ENCODE measurements at places on chromosomes 2 and 18.

DNA sequence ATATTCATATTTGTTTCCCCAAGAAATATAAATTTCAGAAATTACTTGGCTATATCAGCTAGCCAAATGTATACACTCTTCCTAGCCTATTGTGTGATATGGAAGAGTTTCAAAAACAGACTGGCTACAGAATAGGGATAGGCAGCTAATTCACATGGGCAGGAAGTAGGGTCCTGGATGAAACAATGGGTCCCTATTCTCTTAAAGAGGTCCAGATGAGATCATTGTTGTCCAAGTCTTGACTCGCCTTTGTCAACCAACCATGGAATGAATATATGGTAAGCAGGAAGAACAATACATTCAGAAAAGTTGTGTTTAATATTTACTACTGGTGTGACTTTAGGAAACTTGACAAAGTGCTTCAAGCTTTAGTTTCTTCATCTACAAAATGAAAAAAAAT is 319.9 kb downstream of the NBAS start:
- DNase-seq, result no peak

DNA sequence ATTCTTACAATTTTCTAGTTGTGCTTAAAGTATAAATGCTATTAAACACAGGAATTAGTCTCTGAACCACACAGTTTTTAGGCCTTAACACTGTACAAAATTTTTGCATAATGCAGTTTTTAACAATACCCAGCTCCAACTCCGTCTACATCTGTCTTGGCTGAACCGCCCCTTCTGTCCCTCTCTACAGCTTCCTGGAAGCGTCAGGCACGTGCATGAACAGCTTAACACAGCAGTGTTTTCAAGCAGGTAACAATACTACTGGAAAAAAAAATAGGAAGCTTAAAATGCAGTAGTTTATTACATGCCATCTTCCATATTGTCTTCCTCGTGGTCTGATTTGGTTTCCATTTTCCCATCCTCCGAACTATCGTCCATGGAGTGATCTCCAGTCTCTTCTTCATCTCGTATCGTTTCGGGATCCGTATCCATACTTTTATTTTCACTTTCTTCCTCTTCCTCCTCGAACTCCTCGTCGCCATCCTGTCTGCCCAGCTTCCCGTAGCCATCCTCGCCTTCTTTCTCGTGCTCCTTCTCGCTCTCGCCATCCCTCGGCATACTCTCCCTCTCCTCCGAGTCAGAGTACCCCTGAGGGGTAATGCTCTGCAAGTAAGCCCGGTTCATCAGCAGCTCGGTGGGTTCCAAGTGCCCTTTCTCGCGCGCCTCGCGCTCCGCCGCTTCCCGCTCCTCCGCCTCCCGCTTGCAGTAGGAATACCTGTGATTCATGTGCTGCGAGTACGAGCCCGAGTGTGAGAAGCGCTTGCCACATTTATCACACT is 130.6 kb downstream of the ZEB2 start:
- no peak for DNase-seq

GRCh38 chr2:32485399-32485798 is 128.6 kb downstream of the BIRC6 start:
- DNase-seq, result no peak

DNA sequence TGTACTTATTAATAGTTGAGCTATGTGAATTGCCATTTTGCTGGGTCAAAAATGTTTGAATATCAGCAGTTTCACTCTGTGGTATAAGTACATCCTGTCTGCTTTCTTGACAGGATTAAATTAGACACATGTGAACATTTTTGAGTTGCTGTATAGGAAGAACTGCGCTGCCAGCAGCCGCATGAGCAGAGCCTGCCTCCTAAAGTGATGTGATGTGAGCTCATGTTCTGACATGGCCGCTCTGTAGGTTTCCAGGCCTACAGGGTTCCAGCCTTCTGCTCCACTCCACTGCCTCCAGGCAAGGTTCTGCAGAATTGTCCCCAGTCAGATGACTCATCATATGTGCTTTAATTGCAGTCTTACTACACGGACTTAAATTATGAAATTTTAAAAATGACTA is 119.7 kb upstream of the NFATC1 start:
- DNase-seq, result no peak

- no peak for DNase-seq
Observed at GRCh38 chr2:2731101-2731815, 400.2 kb upstream of the MYT1L start.

DNA sequence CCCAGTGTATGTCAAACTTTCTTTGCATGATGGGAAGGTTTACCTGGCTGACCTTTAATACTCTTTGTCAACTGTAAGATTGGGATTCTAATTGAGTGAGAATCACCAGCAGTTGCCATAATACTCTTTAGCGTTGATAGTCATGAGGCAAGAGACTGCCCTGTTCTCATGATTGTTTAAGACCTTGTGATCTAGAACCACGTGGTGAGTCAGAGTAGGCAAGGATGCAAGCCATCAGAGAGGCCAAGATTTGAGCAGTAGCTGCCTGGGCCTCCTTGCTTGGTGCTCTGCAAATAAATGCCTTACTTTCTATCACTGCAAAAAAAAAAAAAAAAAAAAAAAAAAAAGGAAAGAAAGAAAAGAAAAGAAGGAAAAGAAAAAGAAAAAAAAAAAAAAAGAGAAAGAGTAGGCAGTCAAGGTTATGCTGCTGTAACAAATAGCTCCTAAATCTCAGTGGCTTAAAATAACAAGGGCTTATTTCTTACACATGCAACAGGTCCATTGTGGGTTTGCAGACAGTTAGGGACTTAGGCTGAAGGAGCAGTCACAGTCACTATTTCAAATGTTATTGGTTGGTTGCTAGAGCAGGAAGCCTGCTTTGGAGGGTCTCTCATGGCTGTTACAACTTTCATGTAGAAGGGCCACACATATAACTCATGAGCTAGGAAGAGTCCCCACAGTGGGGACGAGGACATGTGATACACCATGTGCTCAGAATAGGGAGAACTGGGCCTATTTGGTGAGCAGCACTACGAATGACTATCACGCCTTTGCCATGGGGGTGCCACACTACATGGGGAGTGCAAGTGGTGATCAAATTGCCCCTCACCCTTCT is 21.7 kb downstream of the IL1R2 start:
- no peak for DNase-seq

DNA sequence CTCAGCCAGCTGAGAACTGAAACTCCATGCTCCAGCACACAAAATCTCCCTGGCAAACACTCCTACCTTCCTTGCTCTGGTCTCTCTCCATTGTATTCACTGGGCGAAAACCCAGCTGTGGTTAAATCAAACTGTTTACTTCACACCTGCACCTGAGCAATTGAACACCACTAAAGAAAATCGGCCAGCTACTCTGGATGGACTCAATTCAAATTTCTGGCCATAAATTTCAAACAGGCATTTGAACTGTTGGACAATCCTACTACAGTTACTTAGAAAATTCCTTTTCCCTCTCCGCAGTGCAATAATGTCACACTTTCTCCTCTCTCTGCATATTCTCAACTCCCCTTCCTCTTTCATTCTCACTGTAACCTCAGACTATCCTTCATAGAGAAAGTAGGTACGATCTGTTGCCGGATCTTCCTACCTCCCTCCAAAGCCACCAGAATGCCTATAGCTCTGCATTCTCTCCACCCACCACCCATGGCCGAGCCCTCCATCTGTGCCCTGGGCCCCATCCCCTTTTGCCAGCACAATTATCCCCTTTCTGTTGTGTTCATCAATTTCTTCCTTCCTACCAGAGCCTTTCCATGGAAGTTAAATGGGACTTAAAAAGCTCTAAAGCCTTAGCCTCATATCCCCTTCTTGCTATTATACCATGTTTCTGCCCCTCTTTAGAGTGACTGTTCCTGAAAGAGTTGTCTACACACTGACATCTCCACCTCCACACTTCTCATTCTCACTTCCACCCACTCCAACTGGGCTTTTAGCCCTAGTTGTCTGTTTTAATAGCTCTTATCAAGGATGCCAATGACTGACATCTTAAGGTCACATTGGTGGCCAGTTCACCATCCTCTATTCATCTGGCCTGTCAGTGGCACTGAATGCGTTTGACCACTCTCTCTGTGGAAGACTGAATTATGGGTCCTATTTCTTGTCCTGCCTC is 127.5 kb upstream of the SLC1A4 start:
- DNase-seq, result no peak

DNA sequence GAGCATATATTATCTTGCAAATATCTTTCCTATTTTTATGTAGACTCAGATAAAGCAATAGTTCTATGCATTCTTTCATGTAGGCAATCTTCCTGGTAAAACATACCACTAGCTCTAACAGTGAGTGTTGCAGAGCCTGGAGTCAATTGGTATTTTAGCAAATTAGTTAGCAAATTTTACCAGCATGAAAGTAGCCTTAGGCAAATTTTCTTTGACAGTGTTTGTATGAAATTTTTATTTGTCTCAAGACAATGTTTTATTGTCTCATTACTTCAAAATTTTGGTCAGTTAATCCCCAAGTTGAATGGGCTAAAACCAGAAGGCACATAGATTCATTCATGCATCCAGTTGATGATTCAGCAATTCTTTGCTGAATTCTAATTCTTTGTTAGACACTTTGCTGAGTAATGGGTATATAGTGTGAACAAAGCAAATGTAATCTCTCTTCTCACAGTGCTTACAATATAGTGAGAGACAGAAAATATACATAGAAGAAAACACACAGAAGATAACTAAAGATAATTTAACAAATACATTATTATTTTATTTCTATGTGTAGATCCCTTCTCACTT is 27.1 kb downstream of the SLC38A11 start:
- DNase-seq, result no peak

- DNase-seq, result no peak
Observed at GRCh38 chr2:221166292-221166691, 405.8 kb downstream of the EPHA4 start.

DNA sequence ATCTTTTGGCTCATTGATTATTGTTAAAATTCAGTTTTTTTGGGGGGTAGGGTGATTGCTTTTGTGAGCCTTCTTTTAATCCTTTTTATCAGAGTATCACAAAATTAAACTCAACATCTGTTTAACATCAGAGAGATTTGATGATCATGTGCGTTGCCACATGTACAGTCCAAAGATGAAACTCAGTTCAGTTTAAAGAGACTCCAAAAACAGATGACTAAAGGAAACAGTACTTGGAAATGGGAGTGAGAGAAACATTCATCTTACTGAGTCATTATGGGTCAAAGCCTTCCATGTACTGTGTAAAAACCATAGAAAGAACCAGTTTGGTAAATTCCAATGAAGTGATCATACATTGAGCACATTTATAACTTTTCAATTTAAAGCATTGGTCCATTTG is 53.0 kb downstream of the LYPD6 start:
- DNase-seq, result no peak

DNA sequence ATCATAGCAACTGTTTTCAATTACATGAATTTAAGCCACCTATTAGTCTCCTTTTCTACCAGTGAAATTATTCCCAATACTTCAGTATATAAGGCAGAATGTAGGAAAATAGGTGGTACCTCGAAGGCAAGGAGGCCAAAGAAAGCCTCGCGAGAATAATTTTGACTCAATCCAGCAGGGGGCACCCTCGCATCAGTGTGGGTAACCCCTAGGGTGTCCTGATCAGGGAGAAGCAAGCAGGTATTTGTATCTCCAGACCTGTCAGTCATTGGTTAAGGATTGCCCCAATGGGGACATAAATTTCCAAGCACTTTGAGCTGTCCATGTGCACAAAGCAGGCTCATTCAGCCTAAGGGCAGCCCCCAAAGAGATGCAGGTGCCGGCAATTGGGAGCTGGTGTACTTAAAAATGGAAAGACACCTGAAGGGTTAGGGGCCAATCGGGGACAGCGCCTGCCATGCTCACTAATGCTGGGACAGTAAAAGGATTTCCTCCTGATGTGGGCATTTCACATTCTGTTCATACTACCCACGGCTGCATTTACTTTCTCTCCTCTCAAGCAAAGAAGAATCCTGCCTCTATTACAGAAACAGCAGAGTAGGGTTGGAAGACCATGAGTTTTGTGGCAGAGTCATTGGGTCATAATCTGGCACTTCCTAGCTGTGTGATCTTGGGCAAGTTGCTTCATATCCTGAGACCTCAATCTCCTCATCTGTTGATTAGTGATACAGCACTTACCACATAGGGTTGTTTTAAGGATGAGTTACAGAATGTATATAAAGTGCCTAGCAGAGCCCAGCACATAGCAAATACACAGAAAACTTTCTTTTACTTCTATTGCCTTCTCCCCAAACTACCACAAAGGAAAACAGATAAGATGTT is 136.1 kb downstream of the ICOS start:
- DNase-seq, result peak; percentile 52

- no peak for DNase-seq
Observed at GRCh38 chr2:44273596-44273995, 1.7 kb upstream of the SLC3A1 start.

DNA sequence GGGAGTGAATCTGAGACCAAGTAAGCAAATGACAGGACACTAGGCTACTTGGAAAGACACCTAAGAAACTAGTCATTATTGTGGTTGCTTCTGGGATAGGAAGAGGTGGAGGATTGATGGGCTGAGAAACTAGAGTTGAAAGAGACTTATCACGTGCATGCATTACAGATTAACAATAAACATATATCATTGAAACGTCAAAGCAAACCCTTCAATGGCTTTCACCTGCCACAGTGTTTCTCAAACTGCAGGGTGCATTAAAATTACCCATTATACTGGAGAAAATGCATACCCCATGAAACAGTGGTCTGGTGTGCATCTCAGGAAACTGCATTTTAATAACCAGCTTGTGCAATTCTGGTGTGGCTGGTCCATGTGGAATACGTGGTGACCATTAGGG is 318.8 kb downstream of the SMAD2 start:
- no peak for DNase-seq

- no peak for DNase-seq
Observed at GRCh38 chr2:238060096-238060541, 682 bp upstream of the SCLY start.

GRCh38 chr2:172361360-172361759 is 66.0 kb upstream of the ITGA6 start:
- DNase-seq, result no peak

DNA sequence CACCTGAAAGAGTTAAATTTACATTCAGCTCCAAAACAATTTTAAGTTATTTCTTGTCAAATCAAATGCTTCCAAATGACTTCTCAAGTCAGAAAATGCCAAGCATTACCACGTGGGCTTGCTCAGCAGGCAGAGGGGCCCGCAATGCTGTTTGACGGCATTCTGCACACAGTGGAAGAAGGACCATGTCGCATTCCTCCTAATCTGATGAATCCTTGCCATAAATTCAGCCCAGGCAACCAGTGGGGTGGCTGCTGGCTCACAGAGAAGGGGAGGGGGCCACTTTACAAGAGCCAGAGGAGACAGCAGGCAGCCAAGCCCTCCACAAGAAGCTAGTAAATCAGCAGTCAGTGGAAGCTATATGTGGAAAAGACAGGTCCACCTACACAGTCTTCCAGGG is 56.7 kb downstream of the OSR1 start:
- no peak for DNase-seq

DNA sequence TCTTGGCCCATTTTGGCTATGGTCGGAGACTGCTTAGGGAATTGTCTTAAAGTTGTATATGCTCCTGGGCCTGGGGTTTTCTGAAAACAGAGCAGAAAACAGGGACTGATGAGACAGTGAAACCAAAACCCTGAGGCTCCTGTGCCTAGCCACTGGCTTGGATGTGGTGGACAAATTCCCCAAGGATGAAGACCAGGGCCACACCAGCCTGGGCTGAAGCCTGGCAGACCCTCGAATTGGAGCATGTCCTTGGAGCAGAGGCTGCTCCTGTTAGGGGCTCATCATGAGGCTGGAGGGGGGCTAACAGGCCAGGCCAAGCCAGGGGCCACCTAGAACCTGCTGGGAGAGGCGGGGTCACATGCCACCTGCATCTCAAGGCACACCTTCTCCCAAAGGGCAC is 68.1 kb downstream of the STPG4 start:
- DNase-seq, result no peak

GRCh38 chr18:7459851-7460770 is 107.0 kb upstream of the PTPRM start:
- no peak for DNase-seq
